ENCODE measurements at places on chromosomes 6 and 20.

- DNase-seq, result no peak
Measured at GRCh38 chr6:4560221-4561077, 215.8 kb upstream of the CDYL start.

DNA sequence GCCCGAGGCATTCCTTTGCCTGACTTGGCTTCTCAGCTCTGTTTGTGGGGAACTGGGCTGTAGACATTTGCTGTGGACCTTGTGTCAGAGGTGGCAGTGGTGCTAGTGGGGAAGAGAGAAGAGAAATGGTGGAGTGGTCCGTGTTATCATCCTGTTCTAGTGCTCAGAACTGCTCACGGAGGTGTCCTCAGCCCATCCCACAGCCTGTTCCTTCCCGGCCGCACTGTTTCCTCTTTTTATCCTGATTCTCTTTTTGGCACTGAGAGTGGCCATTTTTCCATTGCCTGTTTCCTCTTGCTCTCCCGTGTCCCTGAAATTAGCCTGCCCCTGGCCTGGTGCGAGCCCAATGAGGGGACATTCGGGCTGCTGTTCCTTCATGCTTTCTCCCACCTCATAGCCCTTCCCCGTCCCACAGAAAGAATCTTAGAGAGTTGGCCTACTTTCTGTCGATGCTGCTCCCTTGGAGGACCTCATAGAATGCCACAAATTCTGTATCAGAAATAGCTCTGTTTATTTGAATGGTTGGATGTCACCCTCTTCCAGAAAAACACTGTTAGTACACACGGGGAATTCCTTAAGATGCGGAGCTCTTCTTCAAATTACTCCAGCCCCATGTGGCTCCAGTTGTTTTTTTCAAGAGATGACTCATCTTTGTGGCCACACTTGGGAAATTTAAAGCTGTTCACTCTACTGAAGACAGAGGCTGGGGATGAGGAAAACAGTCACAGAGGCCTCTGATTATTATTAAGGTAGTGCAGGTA, 26.1 kb downstream of the FARS2 start:
- DNase-seq, result peak; percentile 88

GRCh38 chr6:85113934-85114580, 335.8 kb upstream of the NT5E start:
- no peak for DNase-seq

GRCh38 chr6:98841621-98842341, 7.4 kb downstream of the POU3F2 start:
- DNase-seq, result peak; percentile 37

DNA sequence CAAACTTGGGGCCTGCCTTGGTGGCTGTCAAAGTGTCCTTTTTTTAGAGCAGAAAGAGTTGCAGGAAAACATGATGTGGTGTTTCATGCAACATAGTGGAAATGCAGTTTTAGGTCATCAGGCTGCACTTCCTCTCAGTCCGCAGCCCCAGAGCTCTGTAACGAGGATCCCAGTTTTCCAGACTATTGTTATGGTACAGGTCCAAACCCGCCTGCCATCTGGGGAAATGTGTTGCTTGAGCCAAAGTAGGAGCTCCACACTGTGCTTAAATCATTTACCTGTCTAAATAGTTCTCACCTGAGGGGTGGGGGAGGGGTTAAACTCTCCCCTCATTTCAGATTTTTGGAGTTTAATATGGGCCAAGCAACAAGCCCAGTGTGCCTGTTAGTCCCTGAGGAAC, 59.8 kb downstream of the GOPC start:
- DNase-seq, result no peak

DNA sequence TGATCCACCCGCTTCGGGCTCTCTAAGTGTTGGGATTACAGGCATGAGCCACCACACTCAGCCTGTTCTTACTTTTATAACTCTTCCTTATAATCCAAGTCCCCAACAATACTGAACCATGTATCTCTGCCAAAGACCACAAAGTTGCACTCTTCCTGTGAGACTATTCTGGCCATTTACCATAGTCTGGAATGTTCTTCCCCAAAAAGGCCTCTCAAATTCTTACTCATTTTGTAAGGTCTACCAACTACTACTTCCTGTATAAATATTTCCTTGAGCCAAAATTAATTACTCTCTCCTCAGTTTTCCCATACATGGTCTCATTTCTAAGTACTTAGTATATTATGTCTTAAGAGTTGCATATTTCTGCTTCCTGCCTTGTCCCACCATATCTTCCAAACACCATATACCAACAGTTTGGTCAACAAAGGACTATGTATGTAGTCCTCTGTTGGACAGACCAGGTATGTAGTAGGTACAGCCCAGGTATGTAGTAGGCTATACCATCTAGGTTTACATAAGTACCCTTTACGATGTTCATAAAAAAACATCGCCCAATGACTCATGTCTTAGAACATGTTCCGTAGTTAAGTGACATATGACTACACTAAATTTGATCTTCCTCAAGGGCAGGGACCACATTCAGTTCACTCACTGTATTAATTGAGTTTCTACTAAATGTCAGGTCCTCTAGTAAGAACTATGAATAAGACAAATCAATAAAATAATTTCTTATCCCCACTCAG, 22.0 kb downstream of the RANBP9 start:
- DNase-seq, result peak; percentile 31

DNA sequence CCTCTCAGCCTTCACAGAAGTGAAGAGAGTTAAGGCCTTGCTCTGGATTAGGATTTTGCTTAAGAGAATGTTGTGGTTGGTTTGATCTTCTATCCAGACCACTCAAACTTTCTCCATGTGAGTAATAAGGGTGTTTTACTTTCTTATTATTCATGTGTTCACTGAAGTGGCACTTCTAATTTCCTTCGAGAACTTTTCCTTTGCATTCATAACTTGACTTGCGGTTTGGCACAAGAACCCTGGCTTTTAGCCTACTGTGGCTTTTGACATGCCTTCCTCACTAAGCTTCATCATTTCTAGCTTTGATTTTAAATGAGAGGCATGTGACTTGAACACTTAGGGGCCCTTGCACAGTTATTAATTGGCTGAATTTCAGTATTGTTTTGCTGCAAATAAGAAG, 166.1 kb upstream of the OPRM1 start:
- peak; percentile 51 for DNase-seq

- no peak for DNase-seq
Measured at GRCh38 chr20:41347523-41348429, 7.2 kb downstream of the LPIN3 start.

DNA sequence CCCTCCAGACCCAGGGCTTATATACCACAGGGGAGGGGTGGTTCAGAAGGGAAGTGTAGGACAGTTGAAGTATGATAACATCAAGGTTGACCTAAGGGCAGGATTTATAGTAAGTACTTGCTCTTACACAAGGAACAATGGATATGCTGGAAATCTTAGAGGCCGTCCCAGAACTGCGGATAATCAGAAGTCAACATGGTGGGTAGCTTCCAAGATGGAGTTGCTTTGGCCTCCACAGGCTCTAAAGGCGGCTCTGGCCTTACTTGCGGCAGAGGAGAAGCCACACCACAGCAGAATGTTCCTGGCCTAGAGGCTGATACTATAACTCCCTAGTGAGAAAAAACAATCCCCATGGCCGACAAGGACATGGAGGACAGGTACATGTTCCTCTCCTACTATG, 344.7 kb downstream of the CDC5L start:
- DNase-seq, result peak; percentile 58

DNA sequence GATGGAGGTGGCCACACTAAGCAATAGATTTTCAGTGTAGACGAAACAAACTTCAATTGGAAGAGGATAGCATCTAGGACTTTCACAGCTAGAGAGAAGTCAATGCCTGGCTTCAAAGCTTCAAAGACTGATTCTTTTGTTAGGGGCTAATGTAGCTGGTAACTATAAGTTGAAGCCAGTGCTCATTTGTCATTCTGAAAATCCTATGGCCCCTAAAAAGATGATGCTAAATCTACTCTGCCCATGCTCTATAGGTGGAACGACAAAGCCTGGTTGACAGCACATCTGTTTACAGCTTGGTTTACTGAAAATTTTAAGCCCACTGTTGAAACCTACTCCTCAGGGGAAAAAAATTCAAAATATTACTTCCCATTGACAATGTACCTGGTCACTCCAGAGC, 226.7 kb downstream of the BCAS1 start:
- DNase-seq, result no peak

GRCh38 chr6:31401403-31401802, 2.0 kb upstream of the MICA start:
- peak; percentile 96 for DNase-seq

DNA sequence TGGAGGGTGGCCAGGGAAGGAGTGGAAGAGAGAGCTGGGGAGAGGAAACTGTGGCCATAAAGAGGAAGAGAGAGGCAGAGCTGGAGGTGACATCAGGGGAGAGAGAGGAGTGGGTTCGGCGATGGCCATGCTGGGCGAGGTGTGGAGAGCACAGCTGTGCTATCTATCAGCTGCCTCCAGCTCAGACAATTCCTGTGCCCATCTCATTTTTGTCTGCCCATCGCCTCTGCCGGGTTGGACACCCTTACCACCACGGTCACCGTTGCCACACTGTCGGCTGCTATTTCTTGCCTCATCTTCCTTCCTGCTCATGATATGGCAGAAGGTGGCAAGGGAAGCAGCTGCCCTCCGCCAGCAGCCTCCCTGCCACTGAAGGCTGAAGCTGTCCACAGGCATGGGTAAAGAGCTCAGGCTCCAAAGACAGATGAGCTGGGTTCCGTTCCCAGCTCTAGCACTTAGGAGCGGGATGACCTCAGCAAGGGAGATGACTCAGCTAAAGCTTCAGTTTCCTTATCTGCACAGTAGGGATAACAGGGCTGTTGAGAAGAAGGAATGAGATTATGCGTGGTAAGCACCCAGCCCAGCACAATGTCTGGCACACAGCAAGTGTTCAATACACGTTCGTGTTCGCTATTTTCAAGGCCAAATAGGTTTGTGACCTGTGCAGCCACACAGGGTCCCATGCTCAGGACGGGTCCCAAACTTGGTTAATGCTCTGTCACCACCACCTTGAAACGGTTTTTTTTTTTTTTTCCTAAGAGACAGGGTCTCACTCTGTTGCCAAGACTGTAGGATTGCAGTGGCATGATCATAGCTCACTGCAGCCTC, 21.9 kb upstream of the TAF8 start:
- DNase-seq, result peak; percentile 76

GRCh38 chr6:98458708-98459107, 375.7 kb upstream of the POU3F2 start:
- no peak for DNase-seq

GRCh38 chr6:109783250-109783986, 92.3 kb downstream of the FIG4 start:
- DNase-seq, result peak; percentile 12

GRCh38 chr6:141165002-141165665, 967.6 kb upstream of the GJE1 start:
- DNase-seq, result no peak

DNA sequence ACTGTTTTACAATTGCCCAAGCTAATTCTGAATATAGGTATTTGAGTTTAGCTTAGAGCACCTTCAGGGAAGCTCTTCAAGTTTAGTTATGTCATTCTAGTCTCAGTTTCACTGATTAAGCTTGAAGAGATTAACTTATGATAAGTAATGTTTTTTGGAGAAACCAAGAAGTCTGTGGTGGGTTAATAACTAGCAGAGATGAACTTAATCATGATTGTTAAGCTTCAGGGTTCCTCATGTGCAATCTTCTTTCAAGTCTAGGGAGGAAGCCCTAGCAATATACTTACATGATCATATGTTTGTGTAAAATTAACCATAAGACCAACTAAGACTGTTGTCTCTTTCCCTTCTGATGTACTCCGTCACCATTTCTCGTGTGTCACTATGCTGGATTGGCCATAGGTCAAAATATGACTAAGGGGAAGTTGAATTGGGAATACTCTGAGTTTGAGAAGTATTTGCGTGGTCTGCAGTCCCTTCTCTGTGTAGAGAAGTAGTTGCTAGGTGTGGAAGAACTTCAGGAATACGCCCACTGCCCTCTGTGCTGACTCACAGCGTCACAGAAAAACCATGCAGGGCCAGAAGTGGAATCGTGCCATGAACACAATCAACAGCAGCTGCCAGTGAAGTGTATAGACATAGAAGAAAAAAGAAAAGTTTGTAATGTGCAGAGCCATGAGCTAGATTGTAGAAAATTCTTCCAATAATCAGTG, 88.3 kb downstream of the SH3BGRL2 start:
- peak; percentile 48 for DNase-seq

GRCh38 chr20:33725607-33726264, 5.6 kb upstream of the PXMP4 start:
- DNase-seq, result no peak

GRCh38 chr6:33882154-33882553, 78.4 kb upstream of the MLN start:
- DNase-seq, result no peak

GRCh38 chr6:19715167-19715551, 122.0 kb upstream of the ID4 start:
- DNase-seq, result peak; percentile 73

DNA sequence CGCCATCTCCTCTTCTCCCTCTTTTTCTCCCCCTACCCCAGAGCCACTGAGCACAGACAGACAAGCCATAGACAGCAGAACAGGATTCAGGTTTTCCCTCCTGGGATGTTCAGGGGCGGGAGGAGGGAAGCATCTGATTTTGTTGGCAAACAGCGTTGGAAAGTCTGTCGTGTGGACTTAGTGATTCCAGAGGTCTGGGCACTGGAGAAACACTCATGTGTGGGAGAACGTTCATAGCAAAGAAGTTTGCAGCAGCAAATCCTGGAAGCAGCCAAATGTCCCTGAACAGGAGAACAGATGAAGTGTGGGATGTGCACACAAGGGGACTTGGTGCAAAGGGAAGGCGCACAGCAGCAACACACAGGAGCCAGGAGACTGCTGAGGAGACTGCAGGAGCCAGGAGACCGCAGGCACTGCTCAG, 264.1 kb upstream of the CDYL start:
- DNase-seq, result no peak

DNA sequence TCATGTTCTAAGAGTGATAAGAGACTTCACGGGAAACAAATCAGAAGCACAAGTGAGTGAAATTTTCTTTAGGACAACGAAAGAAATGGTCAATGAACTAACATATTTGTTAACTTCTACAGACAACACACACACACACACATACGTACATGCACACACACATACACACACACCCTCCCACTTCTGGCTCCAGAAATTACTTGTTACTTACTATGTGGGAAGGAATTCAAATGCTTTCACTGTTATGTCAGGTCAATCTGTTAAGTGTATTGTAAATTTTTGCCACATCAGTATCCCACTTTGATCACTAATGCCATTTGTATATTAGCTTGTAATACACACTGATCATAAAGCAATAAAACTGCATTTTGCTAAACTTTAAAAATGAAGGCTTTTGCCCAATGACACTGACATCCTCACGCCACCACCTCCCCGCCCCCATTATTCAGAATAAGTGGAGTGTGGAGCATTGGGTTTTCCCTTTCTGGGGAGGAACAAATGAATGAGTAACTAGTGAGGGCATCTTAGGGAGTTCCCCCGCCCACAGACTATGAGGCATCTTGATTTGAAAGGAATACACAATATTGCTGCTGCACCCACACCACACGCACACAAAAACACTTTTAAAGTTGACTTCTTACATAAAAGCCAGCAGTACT, 76.2 kb downstream of the ATXN1 start:
- DNase-seq, result peak; percentile 71

DNA sequence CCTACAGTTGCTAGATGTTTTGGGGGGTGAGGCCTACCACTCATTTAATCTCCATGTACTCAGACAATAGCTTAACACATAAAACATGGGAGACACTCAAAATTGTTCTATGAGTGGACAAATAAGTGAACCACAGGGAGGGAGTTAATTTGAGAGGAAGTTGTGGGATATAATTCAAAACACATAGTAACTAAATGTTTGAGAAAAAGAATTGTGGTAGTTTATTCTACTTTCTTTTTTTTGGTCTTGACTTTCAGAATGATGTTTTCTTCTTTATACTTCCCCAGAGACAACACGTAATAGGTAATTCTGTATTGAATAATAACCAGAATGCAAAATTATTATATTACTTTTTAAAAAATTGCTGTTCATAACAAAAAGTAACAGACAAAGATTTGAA, 453.8 kb downstream of the RFPL4B start:
- DNase-seq, result peak; percentile 15
